ENCODE measurements at places on chromosomes 16 and 17. TPM values are rescaled to one million over a fixed set of nuclear protein-coding genes. Genes with fewer than 3 reads are reported as not detected.

DNA sequence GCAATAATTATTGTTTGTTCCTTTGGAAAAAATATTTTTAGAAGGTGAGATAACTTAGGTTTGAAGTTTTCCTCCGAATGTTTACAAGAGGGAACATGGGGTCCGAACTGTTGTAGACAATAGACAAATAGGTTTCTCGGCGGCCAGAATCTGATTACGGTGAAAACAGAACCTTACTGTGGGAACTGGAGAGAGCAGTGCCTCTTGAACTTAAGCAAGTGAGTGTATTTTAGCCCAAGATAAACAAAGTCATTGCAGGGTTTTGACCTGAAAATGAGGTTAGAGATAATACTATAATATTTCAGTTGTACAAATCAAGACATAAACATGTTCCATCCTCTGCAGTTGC is 134.7 kb downstream of the ABCA8 start:
- no peak for DNase-seq
- no peak overlapping the region for H3K4me3 ChIP-seq
- H3K27ac ChIP-seq: no peak overlapping the region
- no peaks in the 10 kb centered on the region for H3K4me1 ChIP-seq
- no peaks in the 10 kb centered on the region for H3K36me3 ChIP-seq

DNA sequence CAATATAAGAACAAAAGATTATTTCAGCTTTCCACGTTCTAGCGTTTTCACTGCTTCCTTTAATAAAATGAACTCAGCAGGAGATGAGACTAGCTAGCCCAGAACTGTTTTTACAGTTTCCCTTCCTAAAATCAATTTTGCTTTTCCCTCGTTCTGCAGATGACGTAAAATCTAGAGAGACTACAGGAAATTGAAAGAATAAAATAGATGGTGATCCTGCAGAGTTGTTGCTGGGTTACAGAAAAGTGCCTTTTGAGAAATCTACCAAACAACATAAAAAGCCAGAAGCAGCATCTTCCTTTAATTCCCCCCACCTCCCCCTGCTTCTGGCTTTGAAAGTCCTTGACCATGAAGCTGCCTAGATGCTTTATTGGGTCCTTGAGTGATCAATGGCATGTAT is 96.8 kb upstream of the CLEC3A start:
- no peak overlapping the region for H3K4me3 ChIP-seq
- DNase-seq: no peak
- no peak overlapping the region for H3K27ac ChIP-seq
- no peaks in the 10 kb centered on the region for H3K4me1 ChIP-seq

DNA sequence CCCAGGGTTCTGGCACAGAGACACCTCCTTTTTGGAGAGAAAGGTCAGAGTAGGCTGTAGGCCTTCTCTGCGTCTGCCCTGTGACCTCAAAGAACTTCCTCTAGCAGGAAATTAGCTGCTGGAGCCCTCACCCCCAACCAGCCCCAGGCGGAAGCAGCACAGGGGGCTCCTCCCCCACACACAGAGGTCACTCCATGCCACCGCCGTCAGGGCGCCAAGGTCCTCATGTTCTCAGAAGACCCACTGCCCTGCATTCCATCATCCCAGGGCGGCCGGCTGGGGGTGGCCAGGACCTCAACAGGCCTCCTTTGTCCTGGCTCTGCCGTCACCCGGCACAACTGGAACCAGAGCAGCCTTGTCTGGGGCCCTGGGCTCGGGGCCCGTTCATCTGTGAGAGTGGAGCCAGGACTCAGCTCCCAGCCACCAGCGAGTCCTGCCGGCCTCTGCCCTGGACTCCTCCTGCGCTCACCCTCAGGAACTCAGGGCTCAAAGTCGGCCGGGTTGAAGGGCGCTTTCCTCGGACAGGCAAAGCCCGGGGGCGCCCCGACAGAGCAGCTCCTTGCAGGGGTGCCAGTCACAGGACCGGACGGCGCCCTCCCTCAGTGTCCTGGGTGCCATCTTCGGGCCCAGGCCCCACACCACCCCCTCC is 1.2 kb downstream of the TMC6 start:
- peaks cover 39% of the 10 kb centered on the region for H3K36me3 ChIP-seq
- no peaks in the 10 kb centered on the region for H3K27me3 ChIP-seq
- H3K27ac ChIP-seq: peak overlapping the region; percentile 86
- DNase-seq: peak; percentile 75
- peak overlapping the region; percentile 90 for H3K4me3 ChIP-seq

- H3K27me3 ChIP-seq: no peaks in the 10 kb centered on the region
- H3K4me1 ChIP-seq: no peaks in the 10 kb centered on the region
- H3K27ac ChIP-seq: no peak overlapping the region
- H3K4me3 ChIP-seq: no peak overlapping the region
Observed at GRCh38 chr16:60882816-60883215, 1153.4 kb downstream of the CDH8 start.

GRCh38 chr16:82146957-82147356 is 23.1 kb downstream of the MPHOSPH6 start:
- H3K4me1 ChIP-seq: no peaks in the 10 kb centered on the region
- no peak overlapping the region for H3K27ac ChIP-seq
- peaks cover 30% of the 10 kb centered on the region for H3K36me3 ChIP-seq
- no peak for DNase-seq
- H3K4me3 ChIP-seq: no peak overlapping the region

DNA sequence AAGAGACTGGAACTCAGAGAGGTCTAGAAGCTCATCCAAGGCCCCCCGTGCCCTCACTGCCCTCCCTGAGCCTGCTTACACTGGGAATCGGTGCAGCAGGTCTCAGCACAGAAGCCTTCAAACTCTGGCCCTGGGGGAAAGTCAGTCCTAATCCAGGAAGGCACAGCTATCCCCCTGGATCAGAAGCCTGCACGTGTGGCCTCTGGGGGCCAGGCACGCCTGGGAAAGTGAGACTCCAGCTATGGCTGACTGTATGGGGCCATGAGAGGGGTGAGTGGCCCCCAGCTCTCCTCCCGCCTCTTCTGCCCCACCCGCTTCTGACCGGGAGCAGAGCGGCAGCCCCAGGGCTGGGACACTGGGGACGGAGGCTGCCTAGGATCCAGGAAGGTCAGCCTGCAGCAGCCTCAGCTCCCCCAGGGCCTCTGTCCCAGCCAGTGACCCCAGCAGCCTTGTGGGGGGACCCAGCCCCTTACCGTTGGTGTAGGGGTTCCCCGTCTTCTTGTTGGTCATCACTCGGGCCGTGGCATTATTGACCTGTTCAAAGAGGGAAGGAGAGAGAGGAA is 26.6 kb downstream of the ENGASE start:
- H3K27me3 ChIP-seq: peaks cover 48% of the 10 kb centered on the region
- no peak for DNase-seq
- no peak overlapping the region for H3K4me3 ChIP-seq
- H3K4me1 ChIP-seq: no peaks in the 10 kb centered on the region

DNA sequence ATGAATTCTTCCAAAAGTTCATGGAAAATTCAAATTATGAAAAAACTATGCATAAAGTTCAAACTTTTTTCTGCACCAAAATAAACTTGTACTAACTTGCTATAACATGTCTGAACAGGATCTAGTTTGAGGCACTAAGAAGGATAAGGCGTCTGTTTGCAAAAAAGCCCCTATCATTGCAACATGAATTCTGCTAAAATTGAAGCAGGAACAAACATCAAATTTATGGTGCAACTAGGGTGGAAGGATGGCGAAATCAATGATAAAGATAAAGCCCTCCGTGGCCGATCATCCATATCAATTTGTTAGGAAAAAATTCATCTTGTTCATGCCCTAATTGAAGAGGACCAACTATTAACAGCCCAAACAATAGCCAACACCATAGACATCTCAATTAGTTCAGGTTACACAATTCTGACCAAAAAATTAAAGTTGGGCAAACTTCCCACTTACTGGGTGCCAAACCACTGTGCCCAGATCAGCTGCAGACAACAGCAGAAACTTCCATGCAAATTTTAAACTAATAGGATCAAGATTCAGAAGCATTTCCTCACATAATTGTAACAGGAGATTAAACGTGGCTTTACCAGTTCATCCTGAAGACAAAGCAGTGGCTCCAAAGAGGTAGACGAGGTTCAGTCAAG is 12.9 kb downstream of the IL21R start:
- H3K36me3 ChIP-seq: peaks cover 88% of the 10 kb centered on the region
- H3K4me3 ChIP-seq: peak overlapping the region; percentile 25
- DNase-seq: no peak
- H3K27me3 ChIP-seq: no peaks in the 10 kb centered on the region

Gene ADGRG1
- total RNA-seq: 2.8 TPM
